ENCODE measurements at places on chromosomes 3 and 15.

GRCh38 chr3:150429767-150430671 is 21.9 kb downstream of the TSC22D2 start:
- no peak for DNase-seq

DNA sequence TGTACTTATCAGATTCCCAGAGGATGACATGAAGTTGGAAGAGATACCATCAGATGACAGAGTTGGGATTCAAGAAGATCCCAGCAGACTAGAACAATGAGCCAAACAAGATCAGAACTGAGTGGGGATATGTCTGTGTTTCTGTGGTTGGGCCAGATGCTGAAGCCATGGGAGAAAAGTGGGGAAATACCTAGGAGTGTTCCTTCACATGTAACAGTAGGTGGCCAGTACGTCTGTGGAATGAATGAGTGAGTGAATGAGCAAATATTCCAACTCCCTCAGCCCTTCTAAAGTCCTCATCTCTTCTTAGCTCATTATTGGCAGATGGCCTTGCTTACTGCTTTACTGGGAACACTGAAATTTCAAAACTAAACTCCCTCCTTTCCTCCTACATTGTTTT is 32.2 kb upstream of the GREM1 start:
- DNase-seq = no peak

DNA sequence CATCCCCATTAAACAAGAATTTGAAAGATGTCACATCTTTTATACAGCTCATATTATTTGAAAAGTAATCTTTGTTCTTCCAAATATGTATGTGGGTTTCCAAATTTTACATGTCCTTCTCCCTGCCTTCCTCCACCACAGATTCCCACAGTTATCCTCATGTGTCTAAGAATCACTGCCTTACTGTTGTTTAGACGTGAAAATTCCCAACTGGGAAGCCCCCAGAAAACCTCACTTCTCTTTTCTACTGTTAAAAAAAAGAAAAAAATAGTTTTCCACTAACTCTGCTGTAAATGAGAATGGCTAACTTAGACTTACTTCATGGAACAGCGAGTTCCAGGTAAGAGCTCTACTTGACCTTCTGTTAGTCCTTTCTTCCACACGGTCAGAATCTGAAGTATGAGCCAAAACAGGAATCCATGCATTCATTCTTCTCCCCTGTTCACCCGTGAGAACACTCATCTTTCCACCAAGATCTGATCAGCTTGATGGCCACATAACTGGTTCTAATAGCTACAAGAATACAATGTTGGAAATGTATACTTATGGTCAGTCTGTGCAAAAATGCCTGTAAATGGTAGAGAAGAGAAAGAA is 17.9 kb upstream of the CSTA start:
- DNase-seq = no peak

DNA sequence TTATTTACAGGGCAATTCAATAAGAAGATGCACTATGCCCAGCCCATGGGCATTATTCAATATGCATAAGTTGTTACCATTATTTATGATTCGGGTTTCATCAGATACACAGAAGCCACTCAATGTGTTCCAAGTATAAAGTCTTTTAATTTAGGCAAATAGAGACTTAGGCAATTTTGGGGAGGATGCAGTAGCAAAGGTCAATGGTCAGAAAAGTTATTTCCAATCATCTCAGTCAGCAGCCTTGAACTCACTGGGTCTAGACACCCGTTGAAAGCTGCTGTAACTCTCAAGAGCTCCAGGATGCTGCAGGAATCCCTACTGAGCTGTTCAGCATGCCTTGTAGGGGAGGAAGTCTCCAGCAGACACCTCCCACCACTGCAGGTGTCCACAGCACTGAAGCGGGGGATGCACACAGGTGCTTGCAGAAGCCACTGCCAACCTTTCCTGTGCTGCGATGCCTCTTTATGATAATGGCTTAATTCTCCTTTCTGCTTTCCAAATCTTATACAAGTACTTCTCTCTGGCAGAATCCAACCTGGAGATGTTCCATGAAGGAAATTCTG is 155.0 kb upstream of the SUCLG2 start:
- DNase-seq = no peak

DNA sequence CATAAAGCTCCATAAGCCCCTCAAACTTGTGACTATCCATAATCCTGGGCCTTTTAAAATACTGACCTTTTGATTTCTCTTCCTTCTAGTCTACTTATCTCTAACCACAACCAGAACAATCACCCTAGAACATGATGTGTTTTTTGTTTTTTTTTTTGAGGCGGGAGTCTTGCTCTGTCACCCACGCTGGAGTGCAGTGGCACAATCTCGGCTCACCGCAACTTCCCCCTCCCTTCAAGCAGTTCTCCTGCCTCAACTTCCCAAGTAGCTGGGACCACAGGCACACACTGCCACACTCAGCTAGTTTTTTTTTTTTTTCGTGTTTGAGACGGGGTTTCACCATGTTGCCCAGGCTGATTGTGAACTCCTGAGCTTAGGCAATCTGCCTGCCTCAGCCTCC is 25.1 kb downstream of the VPS39 start:
- no peak for DNase-seq

DNA sequence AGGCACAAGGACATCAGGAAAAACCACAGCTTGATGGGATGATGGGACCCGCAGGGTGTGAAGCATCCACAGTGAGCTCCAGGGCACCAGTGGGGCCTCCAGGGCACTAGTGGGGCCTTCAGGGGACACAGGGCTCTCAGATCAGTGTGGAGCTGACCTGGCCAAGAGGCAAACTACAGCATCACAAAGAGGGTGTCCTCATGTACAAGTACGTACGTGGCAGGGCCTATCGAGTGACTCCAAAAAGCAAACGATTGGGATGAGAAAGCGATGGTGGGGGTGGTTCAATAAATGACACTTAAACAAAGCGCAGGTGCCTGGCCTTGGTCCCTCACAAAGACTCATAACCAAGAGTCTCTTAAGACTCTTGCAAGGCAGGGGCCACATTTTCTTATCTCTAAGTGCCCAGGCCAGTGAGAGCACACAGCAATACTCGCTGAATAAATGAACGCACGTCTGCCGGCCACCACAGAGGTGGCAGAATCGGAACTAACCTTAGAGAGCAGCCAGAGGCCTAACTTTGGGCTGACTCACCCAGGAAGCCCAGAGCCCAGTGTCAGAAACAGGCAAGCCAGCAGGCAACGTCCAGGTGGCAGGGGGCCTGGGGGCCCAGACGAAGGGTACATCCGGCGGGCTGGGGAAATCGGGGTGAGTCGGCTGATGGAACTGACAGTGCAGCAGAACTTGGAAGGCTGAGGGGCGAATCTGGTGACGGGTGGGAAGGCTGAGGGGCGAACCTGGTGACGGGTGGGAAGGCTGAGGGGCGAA is 8.7 kb downstream of the PCSK6 start:
- no peak for DNase-seq

GRCh38 chr3:134106580-134106979 is 76.9 kb upstream of the SLCO2A1 start:
- no peak for DNase-seq

DNA sequence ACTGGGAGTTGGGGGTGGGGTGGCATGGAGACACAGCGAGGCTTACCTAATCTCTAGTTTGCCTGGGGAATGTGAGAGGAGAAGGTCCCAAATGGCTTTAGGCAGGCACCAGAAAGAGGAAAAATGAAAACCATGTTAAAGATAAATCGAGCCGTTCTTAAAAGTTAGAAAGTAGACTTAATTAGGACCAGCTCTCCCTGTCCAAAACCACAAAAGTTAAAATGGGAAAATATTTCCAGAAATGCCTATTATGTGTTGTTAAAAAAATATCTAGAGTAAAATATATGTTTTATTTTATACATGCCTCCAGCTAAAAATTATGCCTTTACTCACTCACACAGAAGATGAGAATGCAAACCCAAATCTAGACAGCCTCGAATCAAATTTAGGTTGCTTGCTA is 50.1 kb downstream of the LRTM1 start:
- no peak for DNase-seq

DNA sequence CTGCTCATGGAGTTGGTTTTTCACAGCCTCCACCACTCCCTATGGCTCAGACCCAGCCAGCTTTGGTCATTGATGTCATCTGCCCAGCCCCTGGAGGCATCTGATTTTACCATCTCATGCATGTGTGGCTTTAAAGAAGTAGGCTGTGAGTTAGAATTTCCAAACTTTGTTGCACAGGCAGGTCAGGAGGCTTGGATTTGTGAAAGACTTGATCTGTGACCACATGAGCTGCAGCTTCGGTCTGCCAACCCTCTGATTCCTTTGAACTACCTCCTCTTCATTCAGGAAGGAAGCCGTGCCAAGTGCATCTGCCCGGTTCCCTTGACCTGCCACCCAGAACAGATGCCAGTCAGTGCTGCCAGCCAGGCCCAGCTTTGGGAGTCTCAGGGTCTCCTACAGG is 9.2 kb downstream of the CTXND1 start:
- DNase-seq = no peak

- DNase-seq = no peak
These were observed 1.1 kb upstream of the GYG1 start for GRCh38 chr3:148990236-148990635.

- DNase-seq = no peak
These were observed 9.7 kb upstream of the HHATL start for GRCh38 chr3:42712344-42712648.

DNA sequence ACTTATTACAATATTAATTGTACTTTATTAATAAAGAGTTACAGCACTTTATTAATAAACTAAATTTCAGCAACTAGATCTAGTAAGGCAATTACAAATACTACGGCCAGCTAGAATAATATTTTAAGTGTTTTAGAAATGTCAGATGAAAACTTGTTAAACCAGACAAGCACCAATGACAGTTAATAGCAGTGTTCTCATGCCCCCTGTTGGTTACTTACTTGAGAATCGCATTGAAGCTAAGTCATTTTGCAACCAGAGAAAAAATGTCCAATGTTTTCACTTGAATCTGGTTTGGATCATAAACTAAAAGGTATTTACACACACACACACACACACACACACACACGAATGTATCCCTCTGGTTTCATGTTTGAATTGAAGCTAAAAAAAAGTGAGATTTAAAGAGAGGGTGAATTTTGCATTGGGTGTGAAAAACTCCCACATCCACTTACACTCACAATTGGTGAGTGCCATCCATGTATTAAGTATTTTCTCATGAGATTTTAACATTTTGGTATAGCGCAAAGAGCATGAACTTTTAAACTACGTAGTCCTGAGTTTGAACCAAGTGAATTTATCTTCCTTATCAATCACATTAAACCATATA is 347.7 kb downstream of the ZBBX start:
- DNase-seq = peak; percentile 41

GRCh38 chr3:186466391-186466974 is 77.7 kb downstream of the CRYGS start:
- DNase-seq = no peak

GRCh38 chr3:149131589-149131988 is 2.2 kb downstream of the HPS3 start:
- DNase-seq = no peak

Measured in NCI-H460 (cell line).